ENCODE measurements at places on chromosomes 3 and 15.

DNA sequence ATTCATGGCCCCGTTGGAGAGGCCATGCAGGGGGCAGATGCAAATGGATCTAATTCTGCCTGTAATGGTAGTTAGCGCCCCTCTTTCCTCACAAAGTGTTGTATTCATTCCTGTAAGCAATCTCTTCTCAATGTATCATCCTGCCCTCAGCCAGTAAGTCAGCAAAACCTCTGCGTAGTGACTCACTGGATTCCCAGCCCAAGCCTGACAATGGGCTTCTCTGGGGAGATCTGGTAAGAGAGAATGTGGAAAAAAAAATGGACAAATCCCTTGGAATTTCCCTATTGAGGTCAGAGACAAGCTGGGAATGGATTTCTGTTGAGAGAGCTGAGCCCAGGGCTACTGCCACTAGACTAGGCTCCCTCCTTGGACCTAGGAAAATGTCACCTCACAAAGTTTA, 25.4 kb downstream of the ADPGK start:
- no peak for DNase-seq

GRCh38 chr3:58688574-58688973, 22.0 kb upstream of the FAM3D start:
- DNase-seq = no peak

- DNase-seq = no peak
Measured at GRCh38 chr15:49906966-49907365, 212.1 kb downstream of the ATP8B4 start.

DNA sequence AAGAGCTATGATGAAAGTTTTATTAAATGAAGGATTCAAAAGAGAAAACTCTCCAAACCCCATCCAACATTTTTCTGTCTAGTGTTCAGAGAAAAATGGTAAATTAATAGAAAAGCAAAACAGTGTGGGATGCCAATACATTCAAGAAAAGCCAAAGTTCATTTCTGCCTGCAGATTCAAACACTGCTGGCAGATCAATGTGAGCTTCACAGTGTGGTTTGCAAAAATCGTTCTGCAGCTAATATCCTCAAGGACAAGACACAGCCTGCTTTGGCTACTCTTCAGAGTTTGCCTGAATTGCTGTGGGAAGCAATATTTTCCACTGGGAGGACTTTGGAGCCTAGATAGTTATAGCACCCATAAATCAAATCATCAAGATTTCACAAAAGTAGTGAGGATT, 619.9 kb upstream of the SUCLG2 start:
- no peak for DNase-seq

DNA sequence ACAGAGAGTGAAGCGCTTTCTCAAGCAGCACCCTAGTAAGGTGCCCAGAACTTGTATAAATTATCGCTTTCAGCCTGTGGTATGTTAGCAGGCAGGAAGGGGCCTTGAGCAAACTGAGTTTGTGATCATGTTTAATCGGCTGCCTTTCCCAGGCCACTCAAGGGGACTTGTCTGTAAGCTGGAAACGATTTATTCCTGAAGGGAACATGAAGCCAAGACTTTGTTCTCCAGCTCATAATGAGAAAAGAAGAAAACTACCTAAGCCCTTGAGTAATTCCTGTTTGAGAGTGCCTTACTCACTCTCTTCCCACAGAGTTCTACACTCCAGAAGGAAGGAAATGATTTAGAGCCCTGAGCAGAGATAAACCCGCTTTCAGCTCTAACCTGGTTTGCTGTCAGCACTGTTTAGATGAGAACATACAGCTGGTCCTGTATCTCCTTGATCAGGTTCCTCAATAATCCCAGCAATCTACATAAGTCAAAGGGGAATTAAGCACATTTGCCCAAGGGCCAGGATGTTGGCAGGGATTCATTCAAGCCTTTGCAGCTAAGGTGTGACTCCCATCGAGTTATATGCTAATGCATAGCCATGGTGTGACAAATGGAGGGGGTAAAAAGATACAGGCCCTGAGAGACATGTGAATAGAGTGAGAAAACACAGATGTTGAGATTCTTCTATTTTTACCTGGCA, 187.7 kb upstream of the SLC24A5 start:
- no peak for DNase-seq

GRCh38 chr3:179967622-179968021, 69.1 kb downstream of the PEX5L start:
- no peak for DNase-seq
